Globus pallidus (tissue), 1 donor: ENCODE measurements at places on chromosomes 7 and 10.

- DNase-seq, result no peak
Measured at GRCh38 chr10:86655596-86655995, 1.2 kb downstream of the OPN4 start.

DNA sequence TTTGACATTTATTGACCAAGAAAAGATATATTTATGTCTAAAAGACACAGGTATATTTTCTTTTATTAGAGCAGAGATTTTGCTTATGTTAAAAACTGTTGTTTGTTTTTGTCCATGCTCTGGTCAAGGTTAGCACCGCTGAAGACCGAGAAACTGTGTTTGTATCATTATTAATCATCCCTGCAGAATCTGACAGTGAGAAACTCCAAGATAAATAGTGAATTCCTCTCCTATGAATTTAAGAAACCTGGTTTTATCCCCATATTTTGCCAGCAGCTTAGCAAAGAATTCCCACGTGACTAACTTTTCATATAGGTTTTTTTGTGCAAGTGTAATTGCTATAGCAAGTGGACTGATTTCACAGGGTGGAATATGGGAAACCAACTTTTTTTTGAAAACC lies 77.6 kb downstream of the FRMD4A start:
- no peak for DNase-seq

- no peak for DNase-seq
Measured at GRCh38 chr10:89543841-89544240, 8.4 kb upstream of the SLC16A12 start.

DNA sequence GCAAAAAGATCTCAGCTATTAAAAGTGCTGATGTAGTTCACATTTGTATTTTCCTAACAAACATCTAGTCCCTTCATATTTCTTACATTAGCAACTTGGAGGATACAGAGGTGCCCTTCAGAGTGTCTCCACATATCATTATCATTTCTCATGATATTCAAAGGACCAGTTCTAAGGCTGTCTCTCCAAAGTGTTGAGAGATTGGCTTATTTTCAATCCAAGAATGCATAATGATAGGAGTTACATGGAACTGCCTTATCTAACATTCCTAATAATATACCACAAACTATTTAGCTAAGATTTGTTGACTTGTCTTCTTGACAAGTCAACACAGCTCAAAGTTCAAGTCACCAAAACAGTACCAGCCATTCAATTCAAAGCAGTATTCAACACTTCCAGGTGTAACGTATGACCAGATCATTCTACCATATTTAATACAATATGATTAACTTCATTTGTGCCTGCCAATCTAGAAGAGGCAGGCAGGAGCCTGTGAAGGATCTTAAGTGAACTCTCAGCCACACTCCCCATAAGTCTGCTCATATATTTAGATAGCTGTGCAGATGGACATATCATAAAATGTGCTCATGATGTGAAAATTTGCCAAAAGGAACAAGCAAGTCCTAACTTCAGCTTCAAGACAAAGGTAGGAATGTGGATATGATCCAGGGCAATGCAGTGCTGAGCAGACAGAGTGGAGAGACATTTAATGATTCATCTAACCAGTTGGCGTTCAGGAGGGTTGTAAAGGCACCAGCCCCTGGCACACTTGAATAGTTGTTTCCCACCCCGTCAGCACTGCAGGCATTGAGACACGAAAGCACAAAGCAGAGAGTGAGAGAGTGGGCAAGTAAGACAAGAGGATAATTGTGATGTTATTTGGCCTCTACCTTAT lies 108.3 kb downstream of the MTERF1 start:
- DNase-seq, result no peak

- DNase-seq, result peak; percentile 85
Measured at GRCh38 chr7:151341357-151342101, at the start of gene NUB1. Gene NUB1 (plus strand): TSS chr7:151341812. CDS start chr7:151345350, 3,538 bp downstream.

- DNase-seq, result no peak
Measured at GRCh38 chr10:110724116-110724921, 80.2 kb downstream of the RBM20 start.

GRCh38 chr7:18495412-18496340 lies at the start of gene HDAC9:
Gene HDAC9 (plus strand): TSS chr7:18495749. CDS start chr7:18496303, 554 bp downstream.
- DNase-seq, result peak; percentile 92

- no peak for DNase-seq
Measured at GRCh38 chr7:130415006-130415405, 25.8 kb downstream of the CEP41 start.

GRCh38 chr7:134101716-134102115 lies 25.4 kb upstream of the LRGUK start:
- no peak for DNase-seq

GRCh38 chr7:102387064-102387463 lies 9.1 kb upstream of the PRKRIP1 start:
- no peak for DNase-seq

DNA sequence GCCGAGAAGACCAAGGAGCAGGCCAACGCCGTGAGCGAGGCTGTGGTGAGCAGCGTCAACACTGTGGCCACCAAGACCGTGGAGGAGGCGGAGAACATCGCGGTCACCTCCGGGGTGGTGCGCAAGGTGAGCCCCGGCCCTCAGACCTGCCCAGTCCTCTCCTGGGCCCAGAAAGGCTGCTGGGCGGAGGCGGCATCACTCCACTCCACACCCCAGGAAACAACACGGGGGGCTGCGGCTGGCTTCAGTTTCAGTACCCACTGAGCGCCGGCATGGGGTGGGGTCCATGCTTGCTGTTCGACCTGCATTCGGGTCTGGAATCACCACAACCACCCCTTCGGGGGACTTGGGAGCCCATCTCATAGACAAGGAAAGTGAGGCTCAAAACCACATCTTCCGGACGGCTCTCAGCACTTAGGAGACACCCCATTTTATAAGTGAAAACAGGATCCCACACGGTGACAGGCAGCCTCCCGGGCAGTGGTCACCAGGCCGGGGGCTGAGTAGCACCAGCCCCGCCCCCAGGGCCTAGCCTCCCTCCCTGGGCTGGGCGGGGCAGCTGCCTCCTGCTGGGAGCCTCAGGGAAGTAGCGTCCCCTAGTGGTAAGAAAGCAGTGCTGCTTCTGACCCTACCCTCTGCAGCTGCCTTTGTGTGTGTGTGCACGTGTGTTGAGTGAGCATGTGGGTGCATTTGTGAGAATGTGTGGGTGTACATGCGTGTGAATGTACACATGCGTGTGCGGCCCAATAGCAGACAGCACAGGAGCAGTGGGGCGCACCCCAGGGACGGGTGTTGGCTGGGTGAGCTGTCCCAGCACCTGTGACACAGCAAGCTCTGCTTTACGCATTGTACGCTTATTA lies 1.8 kb downstream of the SNCG start:
- DNase-seq, result no peak

DNA sequence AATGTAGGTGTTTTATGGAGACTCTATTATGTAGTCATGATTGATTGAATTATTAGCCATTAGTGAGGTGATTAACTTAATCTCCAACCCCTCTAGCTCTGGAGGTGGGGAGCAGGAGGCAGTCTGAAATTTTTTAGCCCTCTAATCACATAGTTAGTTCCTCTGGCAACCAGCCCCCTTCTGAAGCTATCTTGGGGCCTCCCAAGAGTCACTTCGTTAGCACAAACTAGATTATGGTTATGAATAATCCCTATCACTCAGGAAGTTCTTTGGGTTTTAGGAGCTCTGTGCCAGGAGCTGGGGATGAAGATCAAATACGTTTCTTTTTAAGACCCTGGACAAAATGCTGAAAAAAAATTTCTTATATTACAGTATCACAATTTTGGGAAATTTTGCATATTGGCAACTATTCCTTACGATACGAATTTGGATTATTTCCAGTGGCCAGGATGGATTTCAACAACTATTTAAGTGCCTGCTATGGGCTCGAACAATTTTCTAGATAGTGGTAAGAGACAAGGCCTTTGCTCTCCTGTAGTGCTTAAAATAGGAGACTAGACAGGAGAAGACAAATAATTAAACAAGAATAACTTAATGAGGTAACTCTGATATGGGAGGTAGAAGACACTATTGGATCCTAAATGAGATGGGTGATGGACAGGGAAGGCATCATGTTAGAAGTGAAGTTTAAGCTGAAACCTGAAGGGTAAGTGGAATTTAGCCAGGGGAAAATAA lies 52.9 kb downstream of the BTAF1 start:
- no peak for DNase-seq

- no peak for DNase-seq
Measured at GRCh38 chr7:36638586-36639263, 85.6 kb downstream of the AOAH start.

DNA sequence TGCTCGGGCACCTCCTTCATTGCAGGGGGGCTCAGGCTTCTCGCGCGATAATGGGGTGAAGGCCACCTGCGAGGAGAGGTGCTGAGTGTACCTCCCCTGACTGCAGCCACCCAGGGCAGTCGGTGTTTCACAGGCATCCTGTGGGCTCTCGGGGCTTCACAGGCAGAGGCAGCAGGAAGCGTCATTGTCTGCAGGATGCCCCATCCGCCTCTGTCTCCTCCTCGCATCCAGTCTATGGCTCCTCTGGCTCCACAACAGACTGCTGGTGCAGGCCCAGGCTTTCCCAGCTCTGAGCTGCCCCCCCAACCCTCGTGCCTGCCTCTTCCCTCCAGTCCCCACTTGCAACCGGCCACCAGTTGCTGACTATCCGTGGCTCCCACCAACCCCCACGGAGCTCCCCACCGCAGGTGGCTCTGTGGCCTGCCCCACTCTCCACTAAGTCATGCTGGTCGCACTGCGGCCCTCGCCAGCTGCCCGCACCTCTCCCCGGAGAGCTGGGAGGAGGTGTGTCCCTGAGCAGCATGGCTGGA lies 36.5 kb downstream of the CAMK2B start:
- no peak for DNase-seq

GRCh38 chr7:122255454-122255853 lies 49.1 kb downstream of the FEZF1 start:
- DNase-seq, result no peak

DNA sequence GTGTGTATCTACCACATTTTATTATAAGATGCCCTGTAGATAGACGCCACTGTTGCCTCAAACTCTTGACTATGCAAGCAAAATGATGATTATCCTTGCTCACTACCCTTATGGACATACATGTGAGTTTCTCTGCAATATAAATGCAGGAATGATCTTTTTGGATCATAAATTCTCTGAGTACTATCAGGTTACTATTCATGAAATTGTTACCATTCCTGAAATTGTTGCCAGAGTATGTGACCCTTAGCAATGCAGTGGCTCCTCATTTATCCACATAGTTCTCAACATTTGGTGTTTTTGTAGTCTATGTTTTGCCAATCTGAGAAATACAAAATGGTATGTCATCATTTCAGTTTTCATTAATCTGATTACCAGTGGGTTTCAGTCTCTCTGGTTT lies 166.2 kb upstream of the FAM3C start:
- no peak for DNase-seq

GRCh38 chr7:128379900-128380479 lies 18.5 kb upstream of the PRRT4 start:
- DNase-seq, result no peak

DNA sequence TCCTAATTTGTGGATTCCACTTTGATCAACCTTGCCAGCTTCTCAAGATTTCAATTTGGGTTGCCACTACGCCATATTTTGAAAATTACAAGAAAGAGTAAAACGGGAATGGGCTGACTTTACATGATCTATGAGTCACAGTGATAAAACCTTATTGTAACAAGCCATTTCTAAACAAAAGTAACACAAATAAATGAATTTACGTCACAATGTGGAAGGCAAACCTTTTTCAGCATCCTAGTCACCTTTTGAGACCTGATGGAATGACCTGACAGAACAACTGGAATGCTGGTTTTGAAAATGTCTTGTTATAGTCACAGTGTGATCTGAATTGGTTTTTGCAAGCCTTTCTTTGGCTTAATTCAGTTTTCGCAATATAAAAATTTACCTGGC lies 85.9 kb downstream of the CDK6 start:
- no peak for DNase-seq

DNA sequence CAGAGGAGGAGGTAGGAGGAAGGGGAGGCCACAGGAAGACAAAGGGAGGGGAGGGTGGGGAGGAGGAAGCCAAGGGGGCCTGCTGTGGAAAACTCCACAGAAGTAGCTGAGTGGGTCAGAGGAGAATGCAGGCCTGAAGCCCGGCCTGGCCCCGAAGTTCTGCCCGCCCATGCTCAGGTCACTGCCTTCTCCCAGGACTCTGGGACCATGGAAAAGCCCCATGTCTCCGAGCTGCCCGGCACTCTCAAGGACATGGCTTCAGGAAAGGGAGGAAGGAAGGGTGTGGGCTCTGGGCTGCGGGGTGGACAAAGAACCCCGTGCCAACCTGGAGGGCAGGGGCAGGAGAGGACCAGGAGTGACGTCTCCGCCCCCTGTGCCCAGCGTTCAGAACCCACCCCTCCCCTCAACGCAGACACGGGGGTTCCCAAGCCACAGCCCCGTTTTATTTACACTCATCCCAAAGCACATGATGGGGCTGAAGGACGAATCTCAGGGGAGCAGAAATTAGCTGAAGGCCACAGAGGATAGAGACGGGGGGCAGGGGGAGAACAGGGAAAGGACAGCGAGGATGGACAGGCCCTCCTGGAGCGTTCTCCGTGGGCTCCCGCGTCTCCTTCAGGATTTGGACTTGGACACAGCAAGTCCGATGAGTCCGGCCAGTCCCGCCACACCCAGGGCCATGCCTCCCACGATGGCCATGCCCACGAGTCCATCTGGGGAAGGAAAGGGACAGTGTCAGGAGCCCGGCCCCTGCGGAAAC lies 1.8 kb upstream of the CLDN15 start:
- DNase-seq, result no peak

- peak; percentile 8 for DNase-seq
Measured at GRCh38 chr7:96701258-96701657, 8.4 kb downstream of the SEM1 start.

DNA sequence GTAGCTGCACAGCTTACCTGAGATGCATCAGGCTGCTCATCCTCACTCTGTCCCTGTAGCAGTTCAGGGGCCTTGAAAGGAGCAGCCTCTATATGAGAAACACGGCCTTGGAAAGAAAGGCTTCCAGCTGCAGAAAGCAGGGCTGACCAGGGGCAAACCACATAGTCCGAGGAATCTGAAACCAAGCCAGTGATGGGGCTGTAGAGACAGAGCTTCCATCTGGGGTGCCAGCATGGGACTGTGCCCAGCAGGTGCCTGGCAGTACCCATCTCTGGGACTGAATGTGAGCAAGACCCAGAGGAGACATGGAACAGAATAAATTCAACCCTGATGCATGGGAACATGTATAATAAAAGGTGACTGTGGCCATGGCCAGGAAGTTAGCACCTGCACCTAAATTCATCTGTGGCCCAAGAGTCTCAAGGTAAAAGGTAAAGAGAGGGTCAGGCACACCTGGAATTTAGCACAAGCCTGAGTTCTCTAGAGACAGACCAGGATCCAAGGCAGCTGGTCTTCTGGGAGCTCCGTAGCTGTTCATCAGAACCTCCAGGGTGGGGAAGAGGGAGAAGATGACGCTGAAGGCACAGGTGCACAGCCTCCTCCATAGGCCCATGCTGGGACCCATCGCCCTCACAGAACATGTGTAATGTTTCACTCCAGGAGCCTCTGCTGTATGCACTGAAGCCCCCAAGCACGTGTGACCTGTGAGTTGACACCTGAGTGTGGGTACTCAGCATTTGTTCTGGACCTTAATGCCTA lies 25.3 kb downstream of the FRMPD2 start:
- no peak for DNase-seq

GRCh38 chr10:3563298-3563697 lies 221.7 kb downstream of the KLF6 start:
- DNase-seq, result no peak
